Fibroblast of the aortic adventitia (primary cell): ENCODE measurements at places on chromosomes 4 and X. TPM values are rescaled to one million over a fixed set of nuclear protein-coding genes. Genes with fewer than 3 reads are reported as not detected.

Gene RTL9
- 1.5 TPM in 1 of 2 replicates, not detected in the other for total RNA-seq

Gene MXRA5
- 4.7 and 8.5 TPM in 2 replicates for total RNA-seq

Gene CLGN
- total RNA-seq = 4.1 and 19.3 TPM in 2 replicates

Gene CSAG1
- total RNA-seq = not detected in 2 replicates

Gene MAGEA12
- not detected in 2 replicates for total RNA-seq

Gene CLCN3
- total RNA-seq = 38.3 and 50.6 TPM in 2 replicates

Gene MGAT4D
- not detected in 2 replicates for total RNA-seq

Gene NLGN3
- total RNA-seq = 1.5 and 4.2 TPM in 2 replicates

Gene NWD2
- total RNA-seq = not detected in 2 replicates

Gene HMGN5
- 2.0 TPM in 2 replicates for total RNA-seq

Gene MAGEC1
- not detected in 2 replicates for total RNA-seq

Gene CTAG1B
- not detected in 2 replicates for total RNA-seq

Gene FGF13
- 5.6 and 26.5 TPM in 2 replicates for total RNA-seq

Gene S100P
- total RNA-seq = not detected in 2 replicates

Gene TAPT1
- total RNA-seq = 11.5 and 21.1 TPM in 2 replicates

Gene CXCL11
- total RNA-seq = not detected in 2 replicates
